ENCODE measurements at places on chromosomes 5 and 9. TPM values are rescaled to one million over a fixed set of nuclear protein-coding genes. Genes with fewer than 3 reads are reported as not detected.
A peak's percentile ranks its signal among the peaks of the same experiment; 100 is the strongest.

DNA sequence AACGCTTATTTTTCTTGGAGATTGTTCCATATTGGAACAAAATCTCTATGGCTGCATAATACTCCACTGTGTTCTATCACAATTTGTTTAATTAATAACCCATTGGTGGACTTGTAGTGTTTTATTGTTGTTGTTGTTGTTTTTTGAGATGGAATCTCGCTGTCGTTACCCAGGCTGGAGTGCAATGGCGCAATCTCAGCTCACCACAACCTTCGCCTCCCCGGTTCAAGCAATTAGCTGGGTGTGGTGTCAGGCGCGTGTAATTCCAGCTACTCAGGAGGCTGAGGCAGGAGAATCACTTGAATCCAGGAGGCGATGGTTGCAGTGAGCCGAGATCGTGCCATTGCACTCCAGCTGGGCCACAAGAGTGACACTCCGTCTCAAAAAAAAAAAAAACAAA is 38.7 kb downstream of the SPRY4 start:
- no peak for DNase-seq

The RAI14 gene
- 41.4 TPM for total RNA-seq

GRCh38 chr5:66713998-66714397 is 117.8 kb downstream of the MAST4 start:
- DNase-seq, result no peak

The CD180 gene
- 0.55 TPM for total RNA-seq

GRCh38 chr9:89999534-90000370 is 394.9 kb downstream of the GADD45G start:
- DNase-seq, result peak; percentile 88
